Uterus (tissue), 4 donors: ENCODE measurements at places on chromosomes 7 and 10.

GRCh38 chr7:26937306-26937705 lies 72.9 kb upstream of the SKAP2 start:
- no peak overlapping the region for H3K27ac ChIP-seq
- H3K4me1 ChIP-seq = no peaks in the 10 kb centered on the region
- no peaks in the 10 kb centered on the region for H3K36me3 ChIP-seq
- H3K27me3 ChIP-seq = no peaks in the 10 kb centered on the region

GRCh38 chr7:521221-522070 lies 1.8 kb upstream of the PDGFA start:
- no peaks in the 10 kb centered on the region for H3K27me3 ChIP-seq
- DNase-seq = peak; percentile 69
- peaks cover 5% of the 10 kb centered on the region for H3K4me1 ChIP-seq
- H3K27ac ChIP-seq = no peak overlapping the region
- H3K4me3 ChIP-seq = peak overlapping the region; percentile 10

GRCh38 chr7:38000272-38000671 lies 79.8 kb downstream of the EPDR1 start:
- H3K4me3 ChIP-seq = no peak overlapping the region
- H3K36me3 ChIP-seq = no peaks in the 10 kb centered on the region
- DNase-seq = no peak
- H3K27me3 ChIP-seq = no peaks in the 10 kb centered on the region
- H3K27ac ChIP-seq = peak overlapping the region; percentile 56

DNA sequence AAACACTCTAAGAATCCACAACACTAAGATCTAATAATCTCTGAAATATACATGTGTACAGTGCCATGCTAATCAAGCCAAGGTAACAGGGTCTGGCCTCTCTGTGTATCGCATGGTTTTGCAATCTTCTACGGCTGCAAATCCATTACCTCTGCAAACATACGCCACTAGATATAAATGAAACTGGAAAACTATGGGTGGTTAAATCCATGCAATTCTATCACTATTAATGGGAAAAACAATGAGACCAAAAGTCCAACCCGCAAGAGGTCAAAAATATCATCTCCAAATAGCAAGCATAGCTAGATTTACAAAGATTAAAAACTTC lies 23.0 kb downstream of the SGCE start:
- DNase-seq = no peak
- H3K4me1 ChIP-seq = no peaks in the 10 kb centered on the region
- H3K36me3 ChIP-seq = no peaks in the 10 kb centered on the region
- H3K27me3 ChIP-seq = no peaks in the 10 kb centered on the region
